ENCODE measurements at places on chromosomes 16 and 17. TPM values are rescaled to one million over a fixed set of nuclear protein-coding genes. Genes with fewer than 3 reads are reported as not detected.

DNA sequence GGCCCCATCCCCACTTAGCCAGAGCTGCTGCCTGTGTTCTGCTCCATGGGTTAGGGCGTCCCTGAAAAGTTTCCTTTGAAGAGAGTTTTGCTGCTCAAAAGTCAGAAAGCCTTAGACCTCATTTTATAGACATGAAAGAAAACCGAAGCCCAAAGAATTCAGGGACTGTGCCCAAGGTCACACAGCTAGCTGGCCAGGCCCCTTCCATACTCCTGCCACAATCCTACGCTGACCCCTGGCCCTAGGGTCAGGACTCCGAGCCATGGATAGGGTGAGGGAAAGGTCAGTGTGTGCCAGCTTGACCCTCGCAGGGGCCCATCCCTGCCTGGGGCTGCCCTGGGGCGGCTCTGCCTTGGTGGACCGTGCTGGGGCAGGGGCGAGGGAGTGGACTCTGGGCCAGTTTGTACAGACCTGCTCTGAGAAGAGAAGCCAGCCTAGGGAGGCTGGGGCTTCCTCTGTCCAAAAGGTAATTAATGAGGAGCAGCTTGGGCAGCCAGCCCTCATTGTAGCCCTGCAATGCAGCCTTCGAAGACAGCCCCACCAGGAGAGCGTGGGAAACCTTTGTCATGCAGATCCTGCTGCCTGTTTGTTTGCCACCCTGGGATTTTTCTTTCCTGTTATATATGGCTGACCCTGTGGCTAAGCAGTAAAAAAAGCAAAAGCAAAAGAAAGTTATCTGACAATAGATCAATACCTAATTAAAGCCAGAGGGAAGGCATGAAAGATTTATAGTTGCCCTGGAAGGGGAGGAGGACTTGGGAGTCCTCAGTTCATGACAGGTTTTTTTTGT is 37.4 kb downstream of the RHBDL3 start:
- no peak for DNase-seq

- peak; percentile 88 for DNase-seq
Observed at GRCh38 chr16:75433732-75434413, 570 bp upstream of the CFDP1 start.

- DNase-seq: no peak
Observed at GRCh38 chr17:7440113-7440833, 961 bp downstream of the FGF11 start.

DNA sequence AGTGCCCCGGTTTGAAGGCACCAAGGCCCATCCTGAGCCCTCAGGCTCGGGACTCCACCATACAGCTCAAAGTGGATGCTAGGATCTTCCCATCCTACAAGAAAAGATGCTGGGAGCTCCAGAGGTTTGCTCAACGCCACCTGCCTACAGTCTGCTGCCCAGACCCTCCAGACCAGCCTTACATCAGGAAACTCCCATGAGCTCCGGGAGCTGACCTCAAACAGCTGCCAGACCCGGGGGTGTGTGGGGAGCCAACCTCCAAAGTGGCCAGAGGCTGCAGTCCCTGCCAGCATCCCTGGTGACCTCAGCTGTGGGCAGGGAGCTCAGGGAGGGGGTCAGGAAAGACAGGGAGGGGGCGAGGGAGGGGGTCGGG is 43.8 kb downstream of the C16orf82 start:
- DNase-seq: no peak

GRCh38 chr16:57728336-57729181 is 7.0 kb upstream of the KATNB1 start:
- DNase-seq: no peak

DNA sequence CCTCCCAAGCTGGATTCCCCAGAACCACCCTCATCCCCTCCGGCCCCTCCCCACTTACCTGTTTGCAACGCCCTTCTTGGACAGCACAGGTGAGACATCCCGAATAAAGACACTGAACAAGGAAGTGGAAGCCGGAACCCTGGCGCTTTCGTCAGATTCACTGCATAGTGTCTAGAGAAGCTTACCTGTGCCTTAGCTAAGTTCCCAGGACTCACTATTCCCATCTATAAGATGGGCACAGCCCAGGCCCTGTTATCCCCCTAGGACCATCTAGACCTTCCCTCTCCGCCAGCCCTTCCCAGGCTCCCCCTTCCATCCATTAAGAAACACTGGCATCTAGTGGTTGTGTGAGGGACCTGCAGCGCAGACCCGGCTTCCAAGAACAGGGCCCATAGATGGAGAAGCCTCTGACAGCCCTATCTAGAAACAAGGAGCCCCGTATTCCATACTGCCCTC is 26.9 kb upstream of the RPL38 start:
- DNase-seq: peak; percentile 36

DNA sequence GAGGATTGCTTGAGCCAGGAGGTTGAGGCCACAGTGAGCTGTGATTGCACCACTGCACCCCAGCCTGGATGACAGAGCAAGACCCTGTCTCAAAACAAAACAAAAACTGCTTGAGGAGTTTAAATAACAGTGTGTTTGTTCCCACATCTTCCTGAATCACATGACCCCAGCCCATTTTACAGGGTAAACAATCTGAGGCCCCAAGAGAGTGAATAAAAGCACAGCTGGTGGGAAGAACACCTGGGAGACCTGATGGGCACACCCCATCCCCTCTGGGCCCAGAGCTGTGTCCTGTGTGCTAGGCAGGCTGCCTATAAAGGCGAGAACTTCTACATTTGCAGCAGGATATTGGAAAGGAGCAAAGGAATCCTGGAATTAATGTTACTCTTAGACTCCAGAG is 69.6 kb downstream of the PLXDC1 start:
- no peak for DNase-seq

DNA sequence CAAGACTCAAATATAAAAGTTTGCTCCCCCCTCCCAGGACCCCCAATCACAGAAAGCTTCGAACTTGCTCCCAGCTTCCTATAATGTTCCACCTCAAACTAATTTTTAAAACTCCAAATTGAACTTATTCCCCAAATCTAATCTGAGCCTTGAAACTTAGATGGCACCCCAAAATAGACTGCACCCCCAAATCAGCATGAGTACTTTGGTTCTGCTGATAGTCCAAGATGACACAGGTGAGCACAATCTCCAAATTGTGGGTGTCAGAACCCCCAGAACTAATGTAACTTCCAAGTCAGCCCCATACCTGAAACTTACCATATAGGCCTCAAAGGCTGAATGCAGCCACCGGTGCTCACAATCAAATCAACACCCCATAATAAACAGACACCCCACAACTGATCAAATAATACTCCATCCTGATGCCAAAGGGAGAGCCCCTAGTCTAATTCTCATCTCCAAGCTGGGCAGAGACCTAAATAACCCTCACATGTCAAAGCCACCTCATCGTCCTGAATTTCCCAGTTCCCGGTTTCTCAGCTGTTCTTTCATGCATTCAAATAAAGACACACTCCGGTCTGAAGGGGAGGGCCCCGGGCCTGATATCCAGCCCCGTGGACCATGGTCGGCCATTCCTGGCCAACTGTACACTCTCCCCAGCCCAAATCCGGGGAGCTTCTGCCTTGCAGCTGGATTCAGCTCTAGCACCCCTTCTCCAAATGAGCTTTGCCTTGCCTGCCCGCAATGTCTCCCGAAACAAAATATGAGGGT is 1.8 kb upstream of the BCL6B start:
- no peak for DNase-seq

DNA sequence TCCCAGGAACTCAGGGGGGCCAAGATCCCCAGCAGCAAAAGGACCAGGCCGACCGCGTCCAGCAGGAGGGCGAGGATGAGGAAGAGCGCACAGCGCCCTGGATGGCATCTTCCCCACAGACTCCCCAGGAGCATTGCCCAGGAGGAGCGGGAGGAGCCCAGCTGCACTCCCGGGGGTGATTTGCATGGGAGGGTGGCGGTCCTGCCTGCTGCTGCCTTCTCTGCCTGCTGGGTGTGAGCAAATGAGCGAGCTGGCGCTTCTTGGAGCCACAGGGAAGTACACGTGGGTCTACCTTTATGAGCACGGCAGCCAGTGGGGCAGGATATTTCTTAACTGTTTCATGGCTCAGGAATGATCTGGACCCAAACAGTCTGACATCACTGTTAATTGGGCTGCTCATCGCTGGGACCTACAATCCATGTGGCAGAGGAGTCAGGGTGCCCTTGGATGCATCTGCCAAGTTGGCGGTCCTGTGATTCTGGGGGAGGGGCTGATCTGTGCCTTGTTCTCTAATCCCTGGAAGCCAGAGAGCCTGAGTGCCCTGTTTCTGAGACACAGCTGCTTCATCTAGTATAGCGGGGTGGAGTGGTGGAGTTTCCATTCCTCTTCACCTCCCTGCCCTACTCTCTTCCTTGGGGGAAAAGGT is at the start of gene TMEM238L:
Gene TMEM238L, minus strand, starts transcription at position 270 of the 646 bp plus-strand sequence. Its CDS starts 136 bp downstream, at position 134.
- DNase-seq: no peak

GRCh38 chr16:68313116-68313515 is 2.3 kb downstream of the PRMT7 start:
- no peak for DNase-seq

GRCh38 chr17:10699856-10700255 is 2.5 kb downstream of the ADPRM start:
- no peak for DNase-seq

DNA sequence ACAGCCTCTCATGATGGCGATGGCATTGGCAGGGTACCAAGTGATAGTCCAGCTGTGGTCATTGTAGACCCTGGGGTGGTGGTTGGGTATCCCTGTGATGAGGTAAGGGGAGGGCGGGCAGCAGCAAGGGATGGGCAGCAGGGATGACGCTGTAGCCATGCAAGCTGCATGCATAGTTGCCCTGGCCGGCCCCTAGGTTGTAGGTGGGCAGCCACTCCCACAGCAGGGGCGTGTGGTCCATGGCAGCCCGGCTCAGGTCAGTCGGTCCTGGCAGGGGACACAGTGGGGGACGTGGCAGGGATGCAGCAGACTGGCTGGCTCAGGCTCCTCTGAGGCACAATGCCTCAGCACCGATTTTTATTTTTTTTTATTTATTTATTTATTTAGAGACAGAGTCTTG is 8.7 kb downstream of the DRC3 start:
- DNase-seq: no peak

DNA sequence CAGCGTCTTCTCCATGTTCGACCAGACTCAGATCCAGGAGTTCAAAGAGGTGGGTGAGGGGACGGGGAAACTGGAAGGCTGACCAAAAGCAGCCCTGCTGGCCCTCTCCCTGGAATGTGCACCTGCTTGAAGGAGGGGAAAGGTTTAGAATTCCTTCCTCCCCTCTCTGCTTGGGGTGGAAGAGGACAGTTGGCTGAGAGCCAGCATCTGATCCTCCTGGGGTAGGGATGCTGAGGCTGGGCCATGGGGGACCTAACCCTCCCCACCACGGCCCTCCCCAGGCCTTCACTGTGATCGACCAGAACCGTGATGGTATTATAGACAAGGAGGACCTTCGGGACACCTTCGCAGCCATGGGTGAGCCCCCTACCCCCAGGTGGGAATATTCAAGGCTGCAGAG is 1.3 kb downstream of the MYL11 start:
- DNase-seq: no peak

- DNase-seq: no peak
Observed at GRCh38 chr17:77881545-77881944, 77.0 kb upstream of the TNRC6C start.

GRCh38 chr17:19327031-19327783 is 35.3 kb downstream of the B9D1 start:
- no peak for DNase-seq

DNA sequence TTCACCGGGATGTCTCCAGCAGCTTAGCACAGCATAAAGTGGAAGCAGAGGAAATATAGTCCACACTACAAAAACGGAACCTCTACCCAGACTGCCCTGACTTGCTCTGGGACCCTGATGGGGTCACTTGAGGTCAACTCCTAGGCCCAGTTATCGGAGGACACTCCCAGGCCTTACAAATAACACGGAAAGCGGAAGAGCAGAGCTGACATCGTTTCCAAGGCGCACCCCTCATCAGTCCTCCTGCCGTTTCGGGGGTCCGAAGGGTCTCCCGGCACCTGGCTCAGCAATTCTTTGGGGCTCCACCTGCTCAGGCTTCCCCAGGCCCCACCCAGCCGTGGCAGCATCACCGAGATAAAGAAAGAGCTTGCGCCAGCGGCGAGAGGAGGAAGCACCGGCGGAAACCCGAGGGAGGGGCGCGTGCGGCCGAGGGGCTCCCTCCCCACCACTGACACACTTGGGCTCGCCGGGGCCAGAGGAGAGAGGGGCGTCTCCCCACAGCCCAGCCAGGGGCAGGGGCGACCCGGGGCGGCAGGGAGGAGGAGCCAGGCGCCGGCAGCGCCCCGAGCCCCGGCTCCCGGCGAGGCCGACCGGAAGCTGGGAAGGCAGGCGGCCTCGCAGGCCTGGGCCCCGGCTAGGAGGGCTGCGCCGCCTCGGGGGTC is 727 bp downstream of the CORO7 start:
- DNase-seq: no peak

- DNase-seq: no peak
Observed at GRCh38 chr17:6381526-6382465, 53.1 kb downstream of the AIPL1 start.

DNA sequence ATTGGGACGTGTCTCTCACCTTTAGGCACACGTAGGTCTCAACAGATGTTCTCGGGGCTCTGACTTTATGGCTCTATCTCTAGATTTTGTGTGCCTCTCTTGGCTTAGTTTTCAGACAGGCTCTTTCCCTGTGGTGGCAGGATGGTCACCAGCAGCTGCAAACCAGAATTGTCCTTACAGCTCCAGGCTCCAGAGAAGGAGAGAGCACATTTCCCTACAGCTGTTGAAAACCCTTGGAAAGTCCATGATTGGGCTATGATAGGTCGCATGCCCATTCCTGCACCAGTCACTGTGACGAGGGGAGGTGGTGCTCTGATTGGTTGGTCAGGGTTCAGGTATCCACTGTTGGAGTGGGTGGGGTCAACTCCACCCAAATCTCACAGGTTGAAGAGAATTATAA is 41.5 kb downstream of the SHISA9 start:
- DNase-seq: no peak

DNA sequence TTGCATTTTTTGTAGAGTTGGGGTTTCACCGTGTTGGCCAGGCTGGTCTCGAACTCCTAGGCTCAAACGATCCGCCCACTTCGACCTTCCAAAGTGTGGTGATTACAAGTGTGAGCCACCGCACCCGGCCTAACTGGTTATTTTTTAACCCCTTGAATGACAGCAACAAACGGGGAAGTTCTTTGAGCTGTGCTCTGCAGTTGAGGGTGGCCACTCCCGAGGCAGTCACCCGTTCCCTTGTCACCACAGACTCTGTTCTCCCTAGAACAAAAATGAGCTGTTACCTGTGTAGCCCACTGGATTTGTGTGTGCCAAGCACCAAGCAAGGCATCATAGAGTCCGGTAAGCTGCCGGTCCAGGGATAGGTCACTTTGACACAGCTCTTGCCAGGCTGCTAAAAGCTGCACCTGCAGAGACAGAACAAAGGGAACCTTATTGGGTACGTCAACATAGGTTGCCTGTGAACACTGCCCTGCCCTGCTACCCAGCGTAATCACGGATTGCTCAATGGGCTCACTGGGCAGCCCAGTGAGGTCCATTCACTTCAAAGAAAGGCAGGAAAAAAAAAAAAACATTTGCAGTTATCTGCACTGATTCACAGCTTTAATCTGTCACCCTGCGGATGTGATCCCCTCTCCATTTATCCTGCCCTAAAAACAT is 19.6 kb downstream of the COG7 start:
- no peak for DNase-seq

- DNase-seq: no peak
Observed at GRCh38 chr17:3556916-3557767, 470 bp downstream of the TRPV3 start.

GRCh38 chr16:66116163-66117002 is 250.1 kb upstream of the CDH5 start:
- DNase-seq: no peak

DDX5 gene
- polyA plus RNA-seq: 704 TPM

UTS2R gene
- polyA plus RNA-seq: not detected

ADAMTS18 gene
- 0.06 TPM for polyA plus RNA-seq

CD300LB gene
- polyA plus RNA-seq: 0.46 TPM

PRR15L gene
- polyA plus RNA-seq: 1.2 TPM

RAD51D gene
- polyA plus RNA-seq: 12.0 TPM

BICDL2 gene
- polyA plus RNA-seq: 8.3 TPM

TBC1D3K gene
- not detected for polyA plus RNA-seq

PTGES3L gene
- polyA plus RNA-seq: 18.6 TPM

CDH5 gene
- polyA plus RNA-seq: 44.0 TPM
